ENCODE measurements at places on chromosomes 11 and 22. TPM values are rescaled to one million over a fixed set of nuclear protein-coding genes. Genes with fewer than 3 reads are reported as not detected.
A peak's percentile ranks its signal among the peaks of the same experiment; 100 is the strongest.

DNA sequence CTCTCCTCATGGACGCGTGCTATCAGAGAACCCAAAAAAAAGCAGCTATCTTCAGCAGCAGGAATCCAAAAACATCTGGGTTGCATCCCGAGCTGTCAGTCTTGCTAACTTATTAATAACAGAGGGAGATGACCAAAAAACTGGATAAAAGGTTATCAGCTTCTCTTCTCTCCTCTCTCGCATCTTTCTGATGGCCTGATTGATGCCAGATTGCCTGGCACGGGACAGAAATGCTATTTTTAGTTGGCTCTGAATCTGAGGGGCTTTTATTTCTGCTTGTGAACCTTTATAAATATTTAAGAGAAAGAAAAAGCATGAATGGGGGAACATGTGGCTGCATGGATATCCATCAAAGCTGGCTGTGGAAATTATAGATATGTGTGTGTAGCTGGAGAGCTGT, 230.3 kb downstream of the ETS1 start:
- H3K36me3 ChIP-seq: no peaks in the 10 kb centered on the region
- no peak for DNase-seq
- H3K4me1 ChIP-seq: peaks cover 13% of the 10 kb centered on the region
- no peaks in the 10 kb centered on the region for H3K27me3 ChIP-seq
- H3K4me3 ChIP-seq: no peak overlapping the region
- no peak overlapping the region for H3K27ac ChIP-seq

Gene OR8B3
- not detected for total RNA-seq

Gene PDE3B
- total RNA-seq: 219 TPM

DNA sequence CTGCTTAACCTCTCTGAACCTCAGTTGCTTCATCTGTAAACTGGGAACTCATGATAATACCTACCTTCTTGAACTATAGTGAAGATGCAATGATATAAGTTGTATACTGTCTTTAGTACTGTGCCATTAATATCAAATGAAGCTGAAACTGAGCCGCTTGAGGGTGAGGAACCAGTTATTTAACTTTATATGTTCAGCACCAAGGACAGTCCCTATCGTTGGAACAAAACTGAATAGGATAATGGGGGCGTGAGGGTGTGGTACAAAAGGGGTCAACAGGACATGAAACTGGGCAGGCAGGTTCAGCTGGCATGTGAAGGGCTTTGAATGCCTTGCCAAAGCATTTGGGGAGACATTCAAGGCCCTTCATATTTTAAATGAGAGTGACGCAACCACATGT, 112.6 kb downstream of the C11orf91 start:
- no peak overlapping the region for H3K27ac ChIP-seq
- no peak for DNase-seq
- H3K36me3 ChIP-seq: no peaks in the 10 kb centered on the region
- H3K4me1 ChIP-seq: no peaks in the 10 kb centered on the region

GRCh38 chr11:86955361-86956120, at the start of gene FZD4:
Gene FZD4 (minus strand): TSS chr11:86955395. CDS start chr11:86955085, 310 bp downstream.
- peak; percentile 37 for DNase-seq
- H3K4me3 ChIP-seq: peak within 1 kb of the TSS; percentile 55
- H3K27ac ChIP-seq: no peak within 1 kb of the TSS

DNA sequence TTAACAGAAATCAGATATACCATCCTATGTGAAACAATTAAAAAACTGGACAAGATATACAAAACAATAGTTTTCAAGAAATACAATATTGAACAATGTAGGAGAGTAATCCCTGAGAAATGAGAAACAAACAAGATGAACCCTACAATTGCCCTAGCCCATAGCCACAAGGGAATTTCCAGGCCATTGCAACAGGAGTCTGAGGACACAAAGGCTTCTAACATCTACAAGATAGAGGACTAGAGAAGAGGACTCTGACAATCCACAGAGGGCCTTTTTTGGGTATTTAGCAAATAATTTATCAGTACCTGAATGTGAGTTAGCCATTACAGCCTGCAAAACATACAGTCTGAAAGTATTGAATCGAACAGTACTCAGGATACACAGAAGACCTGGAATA, 251.7 kb downstream of the GRM5 start:
- no peaks in the 10 kb centered on the region for H3K4me1 ChIP-seq
- H3K27me3 ChIP-seq: no peaks in the 10 kb centered on the region
- H3K27ac ChIP-seq: no peak overlapping the region
- no peak for DNase-seq
- H3K36me3 ChIP-seq: no peaks in the 10 kb centered on the region
- no peak overlapping the region for H3K4me3 ChIP-seq

DNA sequence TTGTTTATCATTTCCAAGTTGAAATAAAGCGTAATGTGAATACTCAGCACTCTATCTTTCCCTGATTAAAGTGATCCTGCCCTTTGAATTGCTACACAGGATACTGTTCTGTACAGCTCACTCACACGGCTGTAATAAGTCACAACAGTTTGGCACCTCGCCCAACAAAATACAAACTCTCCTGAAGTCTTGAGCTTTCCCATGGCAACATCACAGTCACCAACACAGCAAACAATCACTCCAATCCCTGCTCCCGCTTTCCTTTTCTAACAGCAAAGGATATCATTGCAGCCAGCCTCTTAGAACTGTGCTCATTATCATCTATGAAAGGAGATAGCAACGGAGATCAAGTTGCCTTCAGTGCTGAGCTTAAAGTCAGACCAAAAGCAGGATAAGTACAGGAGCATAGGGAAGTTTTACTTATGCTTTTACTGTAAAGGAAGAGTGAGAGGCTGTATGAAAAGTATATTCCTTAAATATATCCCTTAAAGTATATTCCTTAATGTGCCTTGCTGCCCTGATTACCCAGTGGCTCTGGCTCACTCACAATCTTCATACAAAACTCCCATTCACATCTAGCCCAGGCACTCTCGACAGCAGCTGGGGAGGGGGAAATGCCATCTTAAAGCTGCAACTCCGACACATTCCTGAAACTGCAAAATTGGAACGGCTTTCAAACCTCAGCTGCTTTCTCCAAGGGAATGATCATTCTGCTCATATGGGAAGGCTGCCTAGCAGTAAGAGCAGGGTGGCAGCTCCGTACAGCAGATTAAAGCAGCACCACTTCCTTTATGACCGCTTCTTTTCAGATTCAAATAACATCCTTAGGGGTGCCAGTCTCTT, 35.8 kb downstream of the MAML2 start:
- H3K4me3 ChIP-seq: no peak overlapping the region
- H3K36me3 ChIP-seq: no peaks in the 10 kb centered on the region
- peaks cover 38% of the 10 kb centered on the region for H3K4me1 ChIP-seq
- no peak for DNase-seq

GRCh38 chr11:105071089-105071732, 26.1 kb upstream of the CARD16 start:
- H3K36me3 ChIP-seq: no peaks in the 10 kb centered on the region
- no peaks in the 10 kb centered on the region for H3K27me3 ChIP-seq
- peak overlapping the region; percentile 55 for H3K4me3 ChIP-seq

Gene GAS2
- total RNA-seq: 3.3 TPM

Gene HIC2
- 10.6 TPM for total RNA-seq

- DNase-seq: no peak
- H3K27ac ChIP-seq: no peak within 1 kb of the TSS
- peaks cover 4% of the 10 kb centered on the region for H3K4me1 ChIP-seq
- H3K27me3 ChIP-seq: peaks cover 18% of the 10 kb centered on the region
- no peak within 1 kb of the TSS for H3K4me3 ChIP-seq
These were observed at the start of gene STK33 for GRCh38 chr11:8593935-8594909. Gene STK33 (minus strand): TSS chr11:8594228. CDS start chr11:8474905, 119,323 bp downstream.

- H3K27me3 ChIP-seq: no peaks in the 10 kb centered on the region
- no peak overlapping the region for H3K4me3 ChIP-seq
- H3K27ac ChIP-seq: no peak overlapping the region
- H3K4me1 ChIP-seq: no peaks in the 10 kb centered on the region
- peaks cover 15% of the 10 kb centered on the region for H3K36me3 ChIP-seq
- DNase-seq: peak; percentile 18
These were observed 25.7 kb downstream of the DRD4 start for GRCh38 chr11:662689-663274.

Gene C11orf87
- not detected for total RNA-seq

DNA sequence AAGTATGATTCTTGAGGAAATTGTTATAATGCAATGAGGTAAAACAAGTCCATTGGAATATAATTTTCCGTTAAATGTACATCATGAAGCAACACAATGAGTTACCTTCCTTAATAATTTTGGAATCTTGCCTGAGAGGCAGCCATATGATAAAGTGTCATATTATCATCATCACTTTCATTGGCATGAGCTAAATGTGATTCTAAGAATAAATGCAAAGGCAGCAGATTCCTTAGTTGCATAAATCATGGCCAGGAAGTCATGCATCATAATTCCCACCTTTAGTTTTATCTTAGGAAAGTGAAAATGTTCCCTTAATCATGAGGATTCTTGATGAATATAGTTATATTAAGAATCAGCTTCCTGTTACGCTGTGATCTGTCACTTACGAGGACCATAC, 14.2 kb upstream of the MMP1 start:
- no peaks in the 10 kb centered on the region for H3K4me1 ChIP-seq
- no peaks in the 10 kb centered on the region for H3K36me3 ChIP-seq
- no peaks in the 10 kb centered on the region for H3K27me3 ChIP-seq
- no peak overlapping the region for H3K27ac ChIP-seq
- no peak for DNase-seq

DNA sequence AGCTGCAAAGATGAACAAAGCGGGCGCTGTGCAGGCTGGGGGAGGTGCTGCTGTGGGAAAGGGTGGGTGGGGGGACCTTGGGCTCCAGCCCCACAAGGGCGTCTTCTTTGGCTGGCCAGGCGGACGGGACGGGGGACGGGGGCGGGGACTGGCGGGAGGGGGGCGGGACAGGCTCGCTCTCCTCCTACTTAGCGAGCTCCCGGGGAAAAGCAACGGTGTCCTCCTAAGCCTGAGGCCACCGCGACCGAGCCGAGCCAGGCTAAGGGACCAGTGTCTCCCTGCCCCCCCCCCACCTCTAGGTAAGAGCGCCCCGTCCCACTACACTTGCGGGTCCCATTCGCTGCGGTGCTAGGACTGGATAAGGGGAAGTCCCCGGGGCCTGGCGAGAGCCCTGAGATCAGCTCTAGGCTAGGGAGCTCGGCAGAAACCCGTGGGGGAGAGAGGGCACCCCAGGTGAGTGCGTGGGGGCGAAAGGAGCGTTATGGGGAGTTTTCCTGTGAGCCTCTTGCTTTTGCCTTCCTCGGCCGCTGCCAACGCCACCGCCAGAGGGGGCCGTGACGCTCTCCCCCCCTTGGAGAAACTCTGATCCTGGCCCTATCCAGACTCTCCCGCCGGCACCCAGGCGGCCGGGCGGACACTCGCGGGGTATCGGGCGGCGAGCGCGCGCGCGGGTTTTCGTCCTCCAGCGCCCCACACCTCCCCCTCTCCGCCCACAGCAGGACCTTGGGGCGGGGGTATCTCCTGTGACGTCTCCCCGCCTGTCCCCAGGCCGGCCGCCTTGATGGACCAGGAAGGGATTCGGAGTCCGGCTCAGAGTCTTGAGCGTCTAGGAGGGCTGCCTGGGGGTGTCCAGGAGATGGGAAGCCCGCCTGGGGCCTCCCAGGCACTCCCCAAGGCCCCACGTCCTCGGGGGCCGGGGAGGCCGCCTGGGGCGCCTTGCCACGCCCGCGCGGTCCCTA, at the start of gene PHLDB1:
Gene PHLDB1, plus strand, starts transcription at position 215 of the 959 bp plus-strand sequence. CDS start 6,222 bp downstream, outside the sequence.
- DNase-seq: peak; percentile 53
- peaks cover 24% of the 10 kb centered on the region for H3K4me1 ChIP-seq
- H3K4me3 ChIP-seq: peak within 1 kb of the TSS; percentile 62
- no peaks in the 10 kb centered on the region for H3K27me3 ChIP-seq
- peak within 1 kb of the TSS; percentile 67 for H3K27ac ChIP-seq

GRCh38 chr22:29587938-29588699, 7.2 kb upstream of the NIPSNAP1 start:
- no peaks in the 10 kb centered on the region for H3K36me3 ChIP-seq
- H3K4me1 ChIP-seq: peaks cover 8% of the 10 kb centered on the region
- DNase-seq: no peak
- H3K4me3 ChIP-seq: no peak overlapping the region
- H3K27ac ChIP-seq: no peak overlapping the region
- H3K27me3 ChIP-seq: no peaks in the 10 kb centered on the region

- no peaks in the 10 kb centered on the region for H3K4me1 ChIP-seq
- H3K27ac ChIP-seq: no peak overlapping the region
- H3K36me3 ChIP-seq: no peaks in the 10 kb centered on the region
- no peak overlapping the region for H3K4me3 ChIP-seq
These were observed 100.5 kb upstream of the CRYBB3 start for GRCh38 chr22:25099202-25099601.

- H3K4me1 ChIP-seq: no peaks in the 10 kb centered on the region
- H3K27me3 ChIP-seq: no peaks in the 10 kb centered on the region
- H3K4me3 ChIP-seq: no peak overlapping the region
- no peaks in the 10 kb centered on the region for H3K36me3 ChIP-seq
- no peak for DNase-seq
- H3K27ac ChIP-seq: no peak overlapping the region
These were observed 72.2 kb downstream of the CCDC73 start for GRCh38 chr11:32722255-32722654.

DNA sequence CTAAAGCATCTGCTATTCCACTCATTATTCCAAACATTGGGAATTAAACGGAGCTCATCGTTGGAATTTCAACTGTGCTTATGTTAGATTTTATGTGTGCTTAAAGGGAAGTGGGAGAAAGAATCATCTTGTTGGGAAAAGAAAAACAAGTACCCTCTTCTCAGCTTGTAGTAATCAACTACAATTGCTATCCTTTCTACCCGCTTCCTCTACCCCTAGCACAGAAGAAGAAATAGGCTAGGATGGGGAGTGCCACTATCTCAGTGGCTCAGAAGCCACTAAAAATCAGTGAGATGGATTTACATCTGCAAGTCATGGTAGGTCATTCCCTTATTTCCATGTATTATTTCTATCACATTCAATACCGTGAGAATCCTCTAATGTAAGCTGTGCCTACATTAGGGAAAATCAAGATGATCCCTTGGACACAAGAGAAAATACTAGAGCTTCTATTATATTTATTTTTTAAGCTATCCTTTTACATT, 97.9 kb upstream of the CD44 start:
- peak overlapping the region; percentile 94 for H3K27ac ChIP-seq
- H3K36me3 ChIP-seq: no peaks in the 10 kb centered on the region
- no peaks in the 10 kb centered on the region for H3K27me3 ChIP-seq

Gene CNGA4
- 0.61 TPM for total RNA-seq

Gene RASGRP2
- 463 TPM for total RNA-seq

GRCh38 chr22:25077964-25078363, 121.7 kb upstream of the CRYBB3 start:
- no peaks in the 10 kb centered on the region for H3K27me3 ChIP-seq
- no peak overlapping the region for H3K4me3 ChIP-seq
- no peak for DNase-seq
- H3K4me1 ChIP-seq: peaks cover 33% of the 10 kb centered on the region

Data from CD4-positive, alpha-beta memory T cell (primary cell).